ENCODE measurements at places on chromosomes 6 and 20. TPM values are rescaled to one million over a fixed set of nuclear protein-coding genes. Genes with fewer than 3 reads are reported as not detected.

FHL5 gene
- not detected for total RNA-seq

SAMD3 gene
- total RNA-seq = 3.1 TPM

ADGRB3 gene
- not detected for total RNA-seq

GRCh38 chr6:130367767-130368166, 1.9 kb downstream of the TMEM200A start:
- DNase-seq = no peak
- H3K27me3 ChIP-seq = no peaks in the 10 kb centered on the region
- H3K36me3 ChIP-seq = no peaks in the 10 kb centered on the region
- H3K4me1 ChIP-seq = peaks cover 12% of the 10 kb centered on the region
- H3K4me3 ChIP-seq = peak overlapping the region; percentile 85

DNA sequence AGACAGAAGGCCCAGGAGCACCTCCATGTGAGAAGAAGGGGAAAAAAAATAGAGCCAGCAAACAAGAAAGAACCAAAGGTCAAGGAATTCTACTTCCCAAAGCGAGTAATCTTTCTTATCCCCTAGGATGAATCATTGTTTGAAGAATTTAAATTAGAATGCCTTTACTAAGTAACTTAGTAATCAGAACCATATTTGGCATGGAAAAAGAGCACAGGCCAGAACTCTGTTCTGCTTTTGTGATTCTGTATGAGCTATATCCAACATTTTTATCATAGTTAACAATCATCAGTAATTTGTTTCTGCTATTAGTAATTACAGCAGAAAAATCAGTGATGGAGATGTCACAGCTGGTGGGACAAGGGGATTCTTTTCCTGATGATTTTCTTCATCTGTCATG, 228.8 kb upstream of the FAM83B start:
- peaks cover 5% of the 10 kb centered on the region for H3K4me1 ChIP-seq
- H3K27me3 ChIP-seq = no peaks in the 10 kb centered on the region
- H3K4me3 ChIP-seq = no peak overlapping the region
- DNase-seq = peak; percentile 84

DNA sequence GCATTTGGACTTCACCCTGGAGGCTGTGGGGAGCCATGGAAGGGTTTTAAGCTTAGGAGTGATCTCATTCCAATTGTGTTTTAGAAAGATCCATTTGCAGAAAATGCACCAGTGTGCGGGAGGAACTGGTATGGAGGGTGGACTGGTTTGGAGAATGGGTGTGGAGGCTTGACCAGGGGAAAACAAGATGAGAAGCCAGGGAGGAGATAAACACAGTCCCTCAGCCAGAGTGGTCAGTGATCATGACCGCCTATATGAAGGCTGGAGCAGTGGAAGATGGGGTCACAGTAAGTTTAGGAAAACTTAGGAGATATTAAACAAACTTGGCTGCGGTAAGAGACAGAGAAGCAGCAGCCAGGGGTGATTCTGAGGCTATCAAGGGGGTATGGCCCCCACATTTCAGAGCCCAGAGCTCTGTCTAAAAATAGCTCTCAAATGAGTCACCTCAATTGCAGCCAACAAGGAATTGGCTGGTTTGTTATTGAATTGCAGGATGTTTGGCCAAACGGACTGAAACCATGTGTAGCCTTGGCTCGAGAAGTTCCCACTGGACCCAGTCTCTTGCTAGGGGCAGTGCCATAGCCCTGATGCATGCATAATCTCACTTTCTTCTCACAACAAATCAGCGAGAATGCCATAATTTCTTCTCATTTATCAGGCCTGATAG, 159.9 kb upstream of the TOP1 start:
- no peaks in the 10 kb centered on the region for H3K27me3 ChIP-seq
- DNase-seq = peak; percentile 85
- H3K4me3 ChIP-seq = no peak overlapping the region
- peak overlapping the region; percentile 3 for H3K27ac ChIP-seq

- no peaks in the 10 kb centered on the region for H3K36me3 ChIP-seq
- no peaks in the 10 kb centered on the region for H3K27me3 ChIP-seq
- DNase-seq = peak; percentile 7
- no peak overlapping the region for H3K27ac ChIP-seq
Measured at GRCh38 chr6:50143011-50143719, 93.4 kb upstream of the DEFB112 start.

GRCh38 chr20:45041464-45042337, 59.2 kb downstream of the KCNS1 start:
- H3K36me3 ChIP-seq = no peaks in the 10 kb centered on the region
- H3K4me3 ChIP-seq = no peak overlapping the region
- H3K27me3 ChIP-seq = no peaks in the 10 kb centered on the region
- peak; percentile 65 for DNase-seq
- H3K4me1 ChIP-seq = peaks cover 14% of the 10 kb centered on the region
- no peak overlapping the region for H3K27ac ChIP-seq

GRCh38 chr20:53706466-53707370, 113.1 kb upstream of the ZNF217 start:
- peak overlapping the region; percentile 71 for H3K27ac ChIP-seq
- DNase-seq = peak; percentile 83
- no peak overlapping the region for H3K4me3 ChIP-seq
- peaks cover 18% of the 10 kb centered on the region for H3K4me1 ChIP-seq
- no peaks in the 10 kb centered on the region for H3K36me3 ChIP-seq

GRCh38 chr6:97150932-97151331, 132.1 kb downstream of the MMS22L start:
- no peaks in the 10 kb centered on the region for H3K4me1 ChIP-seq
- no peaks in the 10 kb centered on the region for H3K36me3 ChIP-seq
- H3K27me3 ChIP-seq = no peaks in the 10 kb centered on the region
- no peak for DNase-seq
- no peak overlapping the region for H3K4me3 ChIP-seq

DNA sequence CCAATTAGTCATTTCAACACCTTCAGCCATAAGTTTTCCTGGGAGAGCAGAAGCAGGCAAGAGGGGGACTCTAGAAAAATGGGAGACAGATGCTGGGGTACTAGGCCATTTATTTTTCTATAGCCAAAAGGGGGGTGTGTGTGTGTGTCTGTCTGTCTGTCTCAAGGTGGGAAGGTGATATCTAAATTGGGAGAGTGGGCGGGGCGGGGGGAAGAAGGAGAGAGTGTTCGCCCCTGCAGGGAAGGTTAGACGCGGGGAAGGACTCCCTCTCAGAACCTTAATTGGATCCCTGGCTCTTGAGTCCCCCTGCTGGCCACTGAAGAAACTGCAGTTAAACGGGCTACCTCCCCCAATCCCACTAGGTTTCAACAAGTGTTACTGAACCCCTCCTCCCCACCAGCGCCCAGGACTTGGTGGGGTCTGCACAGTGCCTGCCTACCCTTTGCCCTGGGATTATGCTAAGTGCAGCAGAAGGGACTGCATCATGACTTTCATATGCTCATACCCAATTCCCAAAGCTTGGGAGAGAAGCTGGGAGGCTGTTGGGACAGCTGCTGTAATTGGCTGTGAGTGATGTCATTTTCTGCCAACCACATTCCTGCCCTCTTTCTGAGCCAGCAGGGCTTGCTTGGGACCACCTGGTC, 45.8 kb downstream of the FOXP4 start:
- H3K27me3 ChIP-seq = no peaks in the 10 kb centered on the region
- no peak overlapping the region for H3K4me3 ChIP-seq
- peaks cover 34% of the 10 kb centered on the region for H3K36me3 ChIP-seq
- DNase-seq = peak; percentile 45
- no peaks in the 10 kb centered on the region for H3K4me1 ChIP-seq

GRCh38 chr20:47654370-47654769, 130.9 kb downstream of the SULF2 start:
- H3K36me3 ChIP-seq = peaks cover 25% of the 10 kb centered on the region
- no peaks in the 10 kb centered on the region for H3K4me1 ChIP-seq

Measured in IMR-90 (cell line).